Cortex of kidney (tissue), 1 donor: ENCODE measurements at places on chromosomes 3 and 15.

DNA sequence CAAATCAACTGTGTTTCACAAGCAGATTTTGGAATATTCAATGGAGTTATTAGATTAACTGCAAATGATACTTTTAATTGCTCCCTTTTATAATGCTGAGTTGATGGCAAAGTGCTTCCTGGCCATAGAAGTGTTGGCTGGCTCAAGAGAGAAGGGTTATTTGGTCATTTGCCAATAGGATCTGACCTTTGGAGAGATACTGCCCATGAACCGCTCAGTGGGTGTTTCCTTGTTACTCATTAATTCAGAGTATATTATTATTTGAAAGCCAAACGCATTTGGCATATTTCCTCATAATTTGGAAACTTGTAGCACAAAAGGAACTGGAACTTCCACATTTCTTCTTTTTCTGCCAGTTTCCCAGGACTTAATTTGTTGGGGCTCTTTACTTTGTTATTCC lies 234.7 kb downstream of the CDIN1 start:
- no peak for DNase-seq

GRCh38 chr15:82900511-82901060 lies 51.9 kb downstream of the HOMER2 start:
- DNase-seq: no peak

DNA sequence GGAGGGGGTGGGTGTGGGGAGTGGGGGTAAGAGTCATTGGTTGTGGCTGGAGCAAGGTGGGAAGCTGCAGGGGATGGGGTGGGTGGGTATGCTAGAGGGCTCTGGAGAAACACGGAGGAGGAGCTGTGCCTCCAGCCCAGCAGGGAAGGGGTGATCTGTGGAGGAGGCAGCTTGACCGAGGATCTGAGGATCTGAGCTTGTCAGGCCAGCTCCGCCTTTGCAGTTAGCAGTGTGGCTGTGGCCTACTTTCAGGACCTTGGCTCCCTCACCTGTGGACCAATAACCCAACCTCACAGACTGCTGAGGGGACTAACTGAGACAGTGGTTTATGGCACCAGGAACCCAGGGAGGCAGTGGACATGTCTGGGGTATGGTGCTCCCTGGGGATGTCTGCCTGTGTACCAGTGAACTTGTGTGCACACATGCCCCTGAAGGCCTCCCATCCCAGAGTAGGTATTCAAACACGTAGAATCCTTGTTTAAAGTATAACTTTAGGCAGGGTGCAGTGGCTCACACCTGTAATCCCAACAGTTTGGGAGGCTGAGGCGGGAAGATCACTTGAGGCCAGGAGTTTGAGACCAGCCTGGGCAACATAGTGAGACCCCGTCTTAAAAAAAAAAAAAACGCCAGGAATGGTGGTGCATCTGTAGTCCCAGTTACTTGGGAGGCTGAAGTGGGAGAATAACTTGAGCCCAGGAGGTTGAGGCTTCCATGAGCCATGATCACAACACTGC lies 52.5 kb upstream of the LINGO1 start:
- no peak for DNase-seq

- no peak for DNase-seq
Measured at GRCh38 chr3:112489674-112490479, 9.4 kb downstream of the BTLA start.

DNA sequence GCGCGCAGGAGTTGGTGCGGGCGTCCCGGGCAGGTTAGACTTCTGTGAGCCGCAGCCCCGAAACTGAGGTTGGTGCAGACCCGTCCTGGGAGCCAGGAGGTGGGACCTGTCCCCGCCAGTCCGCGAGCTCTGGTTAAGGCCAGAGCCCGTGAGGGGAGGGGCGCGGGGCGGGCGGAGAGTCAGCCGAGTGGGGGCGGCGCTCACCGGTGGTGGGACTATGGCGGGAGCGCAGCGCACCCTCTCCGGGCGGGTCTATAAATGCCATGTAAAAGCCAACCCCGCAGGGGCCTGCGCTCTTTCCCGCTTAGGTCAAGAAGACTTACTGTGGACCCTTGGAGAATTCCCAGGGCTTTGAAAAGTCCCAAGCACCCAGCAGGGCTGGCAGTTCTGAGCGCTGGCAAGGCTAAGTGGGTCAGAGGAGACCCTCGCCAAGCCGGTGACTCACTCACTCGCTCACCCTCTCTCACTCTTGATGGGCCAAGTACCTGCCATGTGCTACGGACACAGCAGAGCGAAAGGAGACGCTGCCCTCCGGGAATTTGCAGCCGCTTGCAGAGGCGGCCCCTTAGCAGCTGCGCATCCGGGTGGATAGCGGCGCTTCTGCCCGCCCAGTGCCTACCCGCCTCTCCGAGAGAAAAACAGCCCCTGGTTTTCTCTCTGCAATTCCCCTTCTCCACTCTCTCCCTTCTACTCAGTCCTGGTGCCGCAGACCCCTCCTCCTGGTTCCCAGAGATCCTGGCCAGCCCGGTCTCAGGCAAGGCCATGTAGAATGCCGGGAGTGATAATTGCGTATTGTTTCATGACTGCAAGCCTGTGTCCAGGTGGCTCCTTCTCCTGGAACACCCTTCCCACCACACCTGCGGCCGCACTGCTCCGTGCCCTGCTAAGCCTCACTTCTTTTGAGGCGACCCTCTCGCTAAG lies at the start of gene ALDH1L1:
Gene ALDH1L1 (minus strand): TSS at position 110 of the 921 bp plus-strand sequence. CDS start 19,607 bp downstream, outside the sequence.
- no peak for DNase-seq
